Substantia nigra (tissue), 51 donors: ENCODE measurements at places on chromosomes 12 and 14.

GRCh38 chr12:67070604-67071003 is 198.6 kb upstream of the CAND1 start:
- no peak for DNase-seq

GRCh38 chr14:24662753-24663152 is 28.8 kb upstream of the GZMB start:
- no peak for DNase-seq

- no peak for DNase-seq
Measured at GRCh38 chr12:52615208-52615868, 3.0 kb downstream of the KRT73 start.

GRCh38 chr12:45112306-45112705 is 61.4 kb upstream of the DBX2 start:
- no peak for DNase-seq

DNA sequence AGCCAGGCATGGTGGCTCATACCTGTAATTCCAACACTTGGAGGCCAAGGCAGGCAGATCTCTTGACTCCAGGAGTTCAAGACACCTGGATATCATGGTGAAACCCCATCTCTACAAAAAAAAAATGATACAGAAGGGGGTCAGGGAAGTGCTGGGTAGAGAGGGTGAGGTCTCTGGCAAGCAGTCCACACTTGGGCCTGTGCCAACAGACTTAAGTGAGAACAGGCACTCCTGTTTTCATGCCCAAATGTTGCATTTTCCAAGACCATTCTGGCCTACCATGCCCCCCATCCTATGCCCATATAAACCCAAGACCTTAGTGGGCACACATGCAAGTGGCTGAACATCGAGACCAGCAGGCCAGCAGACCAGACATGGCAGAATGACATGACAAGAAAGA is 16.0 kb upstream of the CMAS start:
- DNase-seq, result no peak

GRCh38 chr12:113795445-113795844 is 170.7 kb downstream of the RBM19 start:
- DNase-seq, result no peak

DNA sequence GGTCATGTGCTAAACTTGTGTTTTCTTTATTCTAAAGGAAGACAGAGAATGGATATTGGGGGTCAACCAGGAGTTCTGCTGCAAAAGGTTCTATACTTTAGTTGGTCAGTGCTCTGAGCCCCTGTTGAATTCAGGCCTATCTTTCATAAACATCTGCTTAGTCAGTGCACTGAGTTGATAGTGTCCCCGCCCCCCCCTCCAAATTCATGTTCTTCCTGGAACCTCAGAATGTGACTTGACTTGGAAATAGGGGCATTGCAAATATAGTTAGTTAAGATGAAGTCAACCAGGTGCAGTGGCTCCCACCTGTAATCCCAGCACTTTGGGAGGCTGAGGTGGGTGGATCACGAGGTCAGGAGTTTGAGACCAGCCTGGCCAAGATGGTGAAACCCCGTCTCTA is 23.3 kb downstream of the CHST11 start:
- no peak for DNase-seq

GRCh38 chr12:53514628-53515290 is 7.5 kb upstream of the NPFF start:
- no peak for DNase-seq

DNA sequence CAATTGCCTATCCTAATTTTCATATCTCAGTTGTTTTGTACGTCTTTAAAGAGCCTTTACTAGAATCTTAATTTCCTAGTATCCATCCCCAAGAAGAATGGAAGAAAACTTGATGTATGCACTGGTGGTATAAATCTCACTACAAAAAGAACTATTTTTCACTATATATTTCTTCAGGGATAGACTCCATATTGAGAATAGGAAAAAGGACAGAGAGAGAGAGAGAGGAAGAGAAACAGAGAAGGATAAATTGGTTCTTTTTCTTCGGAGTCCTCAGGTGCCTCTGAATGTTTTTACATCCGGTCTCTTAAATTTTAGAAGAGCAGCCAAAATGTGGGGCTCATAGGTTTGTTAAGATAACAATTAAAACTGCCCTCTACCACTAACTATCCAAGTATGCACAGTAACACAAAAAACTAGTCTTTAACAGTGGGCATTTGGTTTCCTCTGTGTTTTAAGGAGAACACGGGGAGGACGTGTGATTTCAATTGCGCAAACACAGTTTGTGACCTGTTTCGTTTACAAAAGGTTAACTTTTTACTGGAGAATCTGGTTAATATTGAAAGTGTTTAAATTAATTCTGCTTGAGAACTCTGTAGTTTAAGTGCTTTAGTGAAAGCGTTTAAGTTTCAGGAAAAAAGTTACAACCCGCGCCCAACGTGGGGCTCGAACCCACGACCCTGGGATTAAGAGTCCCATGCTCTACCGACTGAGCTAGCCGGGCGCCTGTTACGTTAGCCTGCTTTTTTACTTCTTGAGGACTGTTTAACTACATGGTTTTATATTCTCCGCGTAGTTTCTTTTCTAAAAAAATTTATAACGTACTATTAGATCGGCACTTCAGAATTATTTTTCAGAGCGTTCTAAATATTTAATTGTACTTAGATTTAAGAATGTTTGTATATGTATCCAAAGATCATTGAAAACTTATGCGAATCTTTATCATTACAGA is 5.1 kb upstream of the PSMA3 start:
- DNase-seq, result peak; percentile 58

DNA sequence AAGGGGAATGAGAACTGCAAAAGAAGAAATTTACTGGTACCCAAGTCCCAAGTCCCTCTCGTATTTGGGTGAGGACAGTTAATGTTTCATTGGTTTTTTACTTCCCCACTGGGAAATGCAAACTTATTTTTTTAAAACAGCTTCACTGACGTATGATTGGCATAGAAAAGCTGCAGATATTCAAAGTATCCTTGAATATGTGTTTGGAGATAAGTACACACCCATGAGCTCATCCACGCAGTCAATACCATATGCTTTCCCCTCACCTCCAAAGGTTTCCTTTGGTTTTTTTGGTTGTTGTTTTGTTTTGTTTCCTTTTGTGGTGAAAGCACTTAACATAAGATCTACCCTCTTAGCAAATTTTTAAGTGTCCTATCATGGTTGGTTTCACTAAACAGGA is 13.1 kb downstream of the TCTN2 start:
- DNase-seq, result no peak

- no peak for DNase-seq
Measured at GRCh38 chr12:71216725-71217579, 59.2 kb upstream of the TSPAN8 start.

GRCh38 chr14:76113691-76114090 is 38.0 kb upstream of the GPATCH2L start:
- no peak for DNase-seq

DNA sequence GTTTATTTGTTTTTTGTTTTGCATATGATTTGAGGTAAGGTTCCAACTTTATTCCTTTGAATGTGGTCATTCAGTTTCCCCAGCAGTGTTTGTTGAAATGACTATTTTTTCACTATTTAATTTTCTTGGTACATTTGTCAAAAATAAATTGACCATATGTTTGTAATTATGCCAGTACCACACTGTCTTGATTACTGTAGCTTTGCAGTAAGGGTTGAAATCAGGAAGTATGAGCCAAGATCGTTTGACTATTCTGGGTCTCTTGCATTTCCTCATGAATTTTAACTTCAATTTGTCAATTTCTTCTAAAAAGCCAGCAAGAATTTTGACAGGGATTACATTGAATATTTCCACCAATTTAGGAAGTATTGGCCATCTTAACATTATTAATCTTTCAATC is 199.3 kb upstream of the PPFIA2 start:
- no peak for DNase-seq

GRCh38 chr14:72740966-72741825 is 152.7 kb downstream of the DPF3 start:
- no peak for DNase-seq

- DNase-seq, result no peak
Measured at GRCh38 chr12:14920475-14921126, 17.7 kb downstream of the ERP27 start.

- DNase-seq, result no peak
Measured at GRCh38 chr14:104742586-104743455, 10.1 kb upstream of the SIVA1 start.

GRCh38 chr12:20047901-20048300 is 320.4 kb upstream of the PDE3A start:
- DNase-seq, result no peak

- no peak for DNase-seq
Measured at GRCh38 chr12:22415342-22416309, 81.1 kb upstream of the ST8SIA1 start.

DNA sequence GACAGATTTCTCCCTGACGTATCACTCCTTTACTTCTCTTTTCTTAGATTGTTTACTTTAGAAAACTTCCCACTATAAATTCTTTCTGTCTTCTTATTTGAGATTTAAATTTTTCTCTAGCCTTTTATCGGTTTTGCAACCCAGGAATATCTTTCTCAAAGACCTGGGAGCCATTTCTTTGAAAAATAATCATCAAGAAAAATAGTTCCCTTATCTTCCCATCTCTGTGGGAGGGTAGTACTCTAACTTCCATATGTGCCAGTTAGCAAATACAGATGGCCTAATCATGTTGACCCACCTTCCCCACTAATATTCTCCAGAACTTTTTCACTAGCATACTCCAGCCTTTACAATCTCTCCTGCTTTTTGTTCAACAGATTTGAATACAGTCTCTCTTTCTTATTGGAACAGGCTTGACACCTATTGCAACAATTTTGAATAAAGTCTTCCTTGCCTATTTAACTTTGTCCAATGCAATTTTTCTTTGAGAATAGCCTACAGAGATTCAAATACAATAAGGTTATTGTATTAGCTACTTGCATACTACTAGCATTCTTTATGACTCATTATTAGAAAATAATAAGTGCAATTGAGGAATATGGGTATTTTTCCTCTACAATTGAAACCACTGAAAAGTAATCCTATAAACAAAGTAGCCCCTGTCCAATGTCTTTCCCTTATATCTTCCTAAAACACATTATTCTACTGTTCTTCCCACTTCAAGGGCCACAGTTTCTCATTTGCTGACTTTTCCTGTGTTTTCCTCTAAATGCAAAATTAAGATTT is 27.4 kb upstream of the KLRB1 start:
- DNase-seq, result no peak

GRCh38 chr12:68793975-68794652 is 13.9 kb upstream of the MDM2 start:
- no peak for DNase-seq

DNA sequence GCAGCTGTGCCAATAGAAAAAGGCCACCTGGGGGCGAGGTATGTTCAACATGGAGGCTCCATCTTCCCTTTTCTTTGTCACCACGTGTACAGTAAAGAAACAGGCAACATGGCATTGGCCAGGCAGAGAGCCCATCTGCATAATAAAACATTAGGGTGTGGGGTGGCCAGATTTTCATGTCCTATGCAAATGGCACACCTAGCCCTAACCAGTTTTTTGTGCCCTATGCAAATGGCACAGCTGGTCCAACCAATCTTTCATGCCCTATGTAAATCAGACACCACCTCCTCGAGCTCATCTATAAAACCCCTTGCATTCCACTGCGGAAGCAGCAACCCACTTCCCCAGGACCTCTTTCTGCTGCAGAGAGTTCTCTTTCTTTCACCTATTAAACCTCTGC is 149.1 kb upstream of the RGS6 start:
- DNase-seq, result no peak

DNA sequence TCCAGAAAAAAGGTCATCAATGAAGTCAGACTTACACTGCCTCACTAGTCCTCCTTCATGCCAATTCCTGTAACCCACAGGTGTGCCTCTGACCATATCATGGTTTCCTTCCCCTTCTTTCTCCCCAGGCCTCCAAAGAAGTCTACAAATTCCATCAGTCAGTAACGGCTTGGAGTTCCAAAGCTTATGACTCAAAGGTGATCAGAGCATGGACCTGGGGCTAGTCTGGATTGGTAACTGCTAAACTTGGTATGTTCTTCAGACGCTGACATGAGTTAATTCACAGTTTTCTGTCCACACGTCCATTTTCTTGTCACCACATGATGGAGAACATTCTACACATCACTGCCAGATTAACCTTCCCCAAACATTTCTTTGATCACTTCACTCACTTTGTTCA is 560.4 kb downstream of the ETNK1 start:
- DNase-seq, result no peak

- DNase-seq, result no peak
Measured at GRCh38 chr14:69493038-69493437, 8.5 kb downstream of the PLEKHD1 start.

GRCh38 chr12:95599880-95600279 is 48.6 kb upstream of the USP44 start:
- no peak for DNase-seq

DNA sequence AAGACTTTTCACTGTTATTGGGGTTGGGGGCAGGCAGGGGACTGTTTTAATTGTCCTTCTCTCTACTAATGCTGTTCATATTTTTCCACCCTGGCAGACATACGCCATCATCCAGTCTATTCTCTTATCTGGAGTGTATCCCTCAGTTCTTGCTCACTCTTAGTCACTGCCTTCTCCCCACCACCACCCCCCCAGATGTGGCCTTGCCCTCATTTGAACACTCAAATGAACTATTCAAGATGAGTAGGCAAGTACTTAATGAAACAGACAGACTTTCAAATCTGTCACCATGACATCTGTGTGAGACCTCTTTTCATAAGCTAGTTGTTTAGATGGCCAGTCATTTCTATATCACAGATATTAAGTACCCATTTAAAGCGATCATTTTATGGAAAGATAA is 10.1 kb downstream of the NUDT4 start:
- DNase-seq, result no peak

DNA sequence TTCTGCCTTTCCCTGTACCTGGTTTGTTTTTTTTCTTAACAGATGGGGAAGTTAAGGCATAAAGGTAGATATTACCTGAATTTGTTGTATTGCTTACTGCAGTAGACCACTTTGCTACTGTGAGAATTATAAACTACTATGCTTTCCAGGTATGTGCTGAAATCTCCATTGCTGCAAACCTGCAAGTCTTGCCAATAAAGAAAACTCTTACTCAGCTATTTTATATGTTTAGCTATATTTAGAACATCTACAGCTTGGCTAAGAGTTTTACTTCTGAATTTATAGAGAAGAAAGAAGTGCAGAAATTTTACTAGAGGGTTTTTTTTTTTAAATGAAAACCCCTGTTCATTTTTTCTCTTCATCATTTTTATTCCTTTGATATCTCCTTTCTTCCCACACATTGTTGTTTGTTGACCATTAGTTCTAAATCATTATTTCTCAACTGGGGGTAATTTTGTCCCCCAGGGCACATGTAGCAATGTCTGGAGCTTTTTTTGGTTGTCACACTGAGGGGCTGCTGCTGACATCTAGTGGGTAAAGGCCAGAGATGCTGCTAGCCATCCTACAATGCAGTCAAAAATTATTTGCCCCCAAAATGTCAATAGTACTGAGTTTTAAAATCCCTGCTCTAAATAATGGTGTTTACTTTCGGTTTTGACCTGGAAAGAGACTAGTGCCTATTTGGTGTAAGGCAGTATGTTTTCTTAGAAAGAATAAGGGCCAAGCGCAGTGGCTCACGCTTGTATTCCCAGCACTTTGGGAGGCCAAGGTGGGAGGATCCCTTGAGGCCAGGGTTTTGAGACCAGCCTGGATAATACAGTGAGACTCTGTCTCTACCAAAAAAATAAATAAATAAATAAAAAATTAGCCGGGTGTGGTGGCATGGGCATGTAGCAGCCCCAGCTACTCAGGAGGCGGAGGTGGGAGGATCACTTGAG is 48.6 kb downstream of the PCNX1 start:
- DNase-seq, result no peak

GRCh38 chr12:27400856-27401354 is 45.6 kb upstream of the SMCO2 start:
- DNase-seq, result no peak
